Lung microvascular endothelial cell (primary cell): ENCODE measurements at places on chromosomes 5 and 9.

- no peak for DNase-seq
Measured at GRCh38 chr5:139768807-139769465, 26.7 kb upstream of the PSD2 start.

GRCh38 chr5:4079831-4080230 lies 484.2 kb downstream of the IRX1 start:
- no peak for DNase-seq

GRCh38 chr5:168974082-168974481 lies 326.9 kb downstream of the SLIT3 start:
- DNase-seq = no peak

DNA sequence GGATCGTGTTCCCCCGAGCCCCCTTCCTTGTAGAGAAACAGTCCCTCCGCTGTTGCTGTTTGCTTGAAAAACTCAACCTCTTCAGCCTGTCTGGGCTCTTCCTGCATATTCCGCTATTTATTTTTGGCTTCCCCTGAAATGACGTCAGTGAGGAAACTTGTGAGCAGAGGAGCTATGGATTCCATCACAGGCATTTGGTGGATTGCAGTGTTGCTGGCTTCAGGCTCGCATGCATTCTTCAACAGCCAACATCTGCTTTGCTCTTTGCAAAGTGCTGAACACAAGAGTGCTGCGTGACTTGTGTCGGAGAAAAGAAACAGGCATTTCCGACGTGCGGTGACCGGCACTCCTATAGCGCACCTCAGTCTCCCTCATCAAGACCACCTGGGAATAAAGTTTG lies 232.7 kb downstream of the RFK start:
- no peak for DNase-seq

DNA sequence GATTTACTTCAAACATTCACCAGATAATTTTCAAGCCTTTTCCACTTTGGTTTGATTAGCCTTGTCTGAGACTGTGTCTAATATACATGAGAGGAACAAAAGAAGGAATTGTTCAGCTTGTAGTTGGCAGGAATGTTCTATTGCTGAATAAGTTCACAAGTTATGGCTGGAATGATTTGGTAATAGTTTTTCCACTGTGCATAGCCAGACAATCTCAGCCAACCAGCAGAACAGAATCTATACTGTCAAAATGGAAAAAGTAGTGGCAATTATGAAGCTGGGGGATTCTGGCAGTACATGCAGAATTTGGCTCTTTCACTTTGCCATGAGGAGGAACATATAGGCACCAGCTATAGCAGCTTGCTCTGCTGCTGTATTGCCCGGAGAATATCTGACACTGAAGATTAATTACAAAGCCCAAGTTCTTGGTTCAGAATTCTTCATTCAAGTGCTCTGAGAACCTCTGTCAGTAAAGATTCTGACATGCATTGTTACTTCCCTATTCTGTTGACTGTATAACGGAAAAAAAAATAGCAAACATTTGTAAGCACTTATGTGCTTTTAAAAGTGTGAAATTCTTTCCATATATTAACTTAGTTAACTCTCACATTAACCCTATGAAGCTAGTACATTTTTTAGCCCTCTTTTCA lies 150.6 kb downstream of the PRR16 start:
- no peak for DNase-seq
